ENCODE measurements at places on chromosomes 13 and 19. TPM values are rescaled to one million over a fixed set of nuclear protein-coding genes. Genes with fewer than 3 reads are reported as not detected.

DNA sequence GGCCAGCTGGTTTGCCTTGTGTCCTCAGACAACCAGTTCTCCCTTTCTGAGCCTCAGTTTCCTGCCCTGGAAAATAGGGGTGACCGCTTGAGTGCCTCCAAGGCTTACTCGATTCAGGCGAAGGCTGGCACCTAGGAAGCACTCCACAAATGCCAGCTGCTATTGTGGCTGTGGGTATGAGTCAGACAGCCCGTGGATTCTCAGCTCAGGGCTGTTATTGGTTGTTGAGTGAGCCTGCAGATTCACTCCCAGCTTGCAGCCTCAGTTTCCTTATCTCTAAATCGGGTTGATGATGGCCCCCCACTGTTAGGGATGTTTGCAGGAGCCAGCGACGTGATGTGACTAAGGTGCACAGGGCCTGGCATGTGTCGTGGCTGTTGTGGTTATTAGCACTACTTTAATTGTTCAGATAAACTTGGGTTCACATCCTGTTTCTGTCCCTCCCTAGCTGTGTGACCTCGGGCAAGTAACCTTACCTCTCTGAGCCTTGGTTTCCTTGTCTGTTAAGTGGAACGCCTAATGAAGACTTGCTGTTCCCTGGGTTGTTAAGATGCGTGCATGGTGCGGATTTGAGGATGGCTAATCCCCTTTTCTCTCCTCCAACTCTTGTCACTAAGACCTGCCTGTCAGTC, 2.4 kb downstream of the MARK4 start:
- no peak for DNase-seq

GRCh38 chr19:49182848-49183375, 25.3 kb downstream of the TRPM4 start:
- DNase-seq: no peak

GRCh38 chr13:113465300-113465699, 12.0 kb upstream of the ADPRHL1 start:
- DNase-seq: no peak

Gene ZNF610
- total RNA-seq: 1.3 TPM
